ENCODE measurements at places on chromosomes 7 and 10. TPM values are rescaled to one million over a fixed set of nuclear protein-coding genes. Genes with fewer than 3 reads are reported as not detected.

DNA sequence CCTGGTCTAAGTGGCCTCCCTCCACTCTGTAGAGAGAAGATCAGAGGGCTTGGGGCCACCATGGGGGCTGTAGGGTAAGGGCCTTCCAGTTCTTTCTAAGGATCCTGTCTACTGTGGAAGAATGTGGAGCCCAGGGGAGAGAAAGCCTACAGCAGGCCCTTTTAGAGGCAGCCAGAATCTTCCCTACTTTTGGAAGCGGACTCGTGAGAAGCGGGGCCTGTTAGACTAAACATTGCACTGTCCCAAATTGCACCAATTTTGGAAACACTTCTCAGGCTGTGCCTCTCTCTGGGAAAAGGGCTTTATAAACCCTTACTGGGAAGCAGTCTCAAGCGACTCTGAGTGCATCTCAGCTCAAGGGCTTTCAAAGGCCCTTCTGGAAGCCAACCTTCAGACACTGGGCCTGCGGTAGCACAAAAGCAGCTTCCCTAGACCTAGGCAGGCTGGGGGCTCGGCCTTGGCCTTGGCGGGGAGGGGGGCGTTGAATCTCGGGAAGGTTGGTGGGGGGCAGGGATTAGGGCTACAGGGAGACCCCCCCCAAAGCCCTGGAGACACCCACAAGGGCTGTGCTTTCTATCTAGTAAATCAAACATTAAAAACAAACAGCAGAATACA lies 298.1 kb downstream of the GFRA1 start:
- no peaks in the 10 kb centered on the region for H3K4me1 ChIP-seq
- H3K27ac ChIP-seq: no peak overlapping the region
- DNase-seq: no peak
- no peak overlapping the region for H3K4me3 ChIP-seq
- H3K36me3 ChIP-seq: no peaks in the 10 kb centered on the region
- no peaks in the 10 kb centered on the region for H3K27me3 ChIP-seq

DNA sequence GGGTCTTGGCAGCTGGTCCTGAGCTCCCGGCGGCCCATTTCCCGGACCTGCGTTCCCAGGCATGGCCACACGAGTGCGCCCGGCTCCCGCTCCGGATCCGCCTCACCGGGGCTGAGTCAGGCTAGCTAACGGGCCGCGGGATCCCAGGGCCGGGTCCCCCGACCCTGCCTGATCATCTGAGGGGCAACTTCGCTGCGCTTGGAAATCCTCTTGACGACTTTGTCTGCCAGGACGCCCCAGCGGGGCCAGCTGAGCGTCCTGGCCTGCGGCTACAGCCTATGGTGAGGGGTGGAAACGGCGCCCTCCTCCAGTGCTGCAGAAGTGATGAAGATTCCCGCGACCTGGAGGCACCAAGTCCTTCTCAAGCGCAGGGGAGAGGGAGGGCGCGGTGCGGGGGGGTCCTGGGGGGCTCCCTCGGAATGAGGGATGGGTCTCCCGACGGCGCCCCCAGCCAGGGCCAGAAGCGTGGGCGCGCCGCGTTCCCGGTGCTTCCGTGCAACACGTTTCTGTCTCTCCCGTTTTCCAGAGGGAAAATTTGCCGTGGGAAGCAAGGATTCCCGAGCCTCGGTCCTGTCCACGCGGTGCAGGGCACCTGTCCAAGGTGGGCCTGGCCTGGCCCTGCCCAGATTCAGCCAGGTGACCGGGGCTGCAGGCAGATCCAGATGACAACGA lies 212.4 kb downstream of the CCSER2 start:
- H3K36me3 ChIP-seq: no peaks in the 10 kb centered on the region
- H3K27me3 ChIP-seq: peaks cover 16% of the 10 kb centered on the region
- peaks cover 10% of the 10 kb centered on the region for H3K4me1 ChIP-seq

- no peak overlapping the region for H3K27ac ChIP-seq
- no peak for DNase-seq
- no peaks in the 10 kb centered on the region for H3K4me1 ChIP-seq
- H3K4me3 ChIP-seq: no peak overlapping the region
- H3K27me3 ChIP-seq: peaks cover 4% of the 10 kb centered on the region
Measured at GRCh38 chr7:111728635-111728995, 166.3 kb upstream of the IMMP2L start.

DNA sequence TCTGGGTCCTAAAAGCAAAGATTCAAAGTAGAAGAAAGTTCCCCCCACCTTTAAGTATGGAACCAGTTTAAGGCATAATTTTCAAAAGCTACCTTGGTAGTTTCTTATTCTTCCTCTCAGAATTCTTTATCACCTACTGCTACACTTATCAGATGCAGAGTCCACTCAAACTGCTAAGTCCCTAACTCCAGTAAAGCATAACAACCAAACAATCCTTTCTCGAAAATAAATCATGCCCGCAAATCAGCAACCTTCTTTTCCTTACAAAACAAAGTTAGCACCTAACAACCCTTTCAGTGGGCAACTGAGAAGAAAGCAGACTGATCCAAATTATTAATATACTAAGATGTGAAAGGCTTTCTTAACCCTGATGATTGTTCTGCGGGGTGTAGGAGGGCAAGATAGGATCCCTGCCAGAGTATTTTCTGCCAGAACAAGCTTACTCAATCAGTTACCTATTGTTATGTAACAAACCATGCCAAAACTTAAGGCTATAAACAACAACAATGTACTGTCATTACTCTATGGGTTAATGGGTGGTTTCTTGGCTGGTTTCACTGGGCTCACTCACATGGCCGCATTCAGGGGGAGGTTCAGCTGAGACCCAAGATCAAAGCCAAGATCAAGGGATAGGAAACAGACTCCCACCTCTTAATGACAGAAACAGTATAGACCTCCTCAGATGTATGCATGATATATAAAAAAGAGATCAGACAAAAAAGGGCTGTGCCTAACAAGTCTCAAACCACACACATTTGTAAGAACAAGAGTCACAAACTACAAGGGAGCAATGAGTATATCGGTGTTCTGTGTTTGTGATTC lies 42.0 kb downstream of the CCDC6 start:
- H3K4me1 ChIP-seq: peaks cover 11% of the 10 kb centered on the region
- H3K36me3 ChIP-seq: peaks cover 10% of the 10 kb centered on the region
- no peaks in the 10 kb centered on the region for H3K27me3 ChIP-seq
- no peak for DNase-seq
- no peak overlapping the region for H3K27ac ChIP-seq
- no peak overlapping the region for H3K4me3 ChIP-seq

PALS2 gene
- 13.2 TPM for total RNA-seq

BEND7 gene
- total RNA-seq: not detected

GRCh38 chr7:26815426-26815825 lies 49.0 kb downstream of the SKAP2 start:
- H3K36me3 ChIP-seq: no peaks in the 10 kb centered on the region
- no peak overlapping the region for H3K27ac ChIP-seq
- H3K4me3 ChIP-seq: no peak overlapping the region
- peaks cover 3% of the 10 kb centered on the region for H3K27me3 ChIP-seq

DNA sequence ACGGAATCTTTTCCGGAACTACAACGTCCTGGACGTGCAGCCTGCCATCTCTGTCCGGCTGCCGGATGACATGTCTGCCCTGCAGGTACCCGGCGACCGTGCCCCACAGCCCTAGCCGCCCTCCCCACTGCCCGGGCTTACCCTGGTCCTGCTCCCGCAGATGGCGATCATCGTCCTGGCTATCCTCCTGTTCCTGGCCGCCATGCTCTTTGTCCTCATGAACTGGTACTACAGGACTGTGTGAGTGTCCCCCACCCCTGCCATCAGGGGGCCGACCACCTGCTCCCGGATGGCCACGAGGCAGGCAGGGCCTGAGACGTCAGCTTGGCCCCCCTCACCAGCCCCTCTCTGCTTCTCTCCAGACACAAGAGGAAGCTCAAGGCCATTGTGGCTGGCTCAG lies 38.0 kb upstream of the VSIR start:
- no peak overlapping the region for H3K27ac ChIP-seq
- H3K36me3 ChIP-seq: no peaks in the 10 kb centered on the region
- H3K4me1 ChIP-seq: no peaks in the 10 kb centered on the region
- H3K4me3 ChIP-seq: no peak overlapping the region
- DNase-seq: no peak
- H3K27me3 ChIP-seq: peaks cover 1% of the 10 kb centered on the region

FOXI2 gene
- total RNA-seq: not detected

GRCh38 chr7:134016223-134016941 lies 110.8 kb upstream of the LRGUK start:
- no peak for DNase-seq
- peaks cover 2% of the 10 kb centered on the region for H3K4me1 ChIP-seq
- no peak overlapping the region for H3K27ac ChIP-seq
- H3K4me3 ChIP-seq: no peak overlapping the region
- no peaks in the 10 kb centered on the region for H3K27me3 ChIP-seq

CBLL1 gene
- total RNA-seq: 50.5 TPM

OPALIN gene
- not detected for total RNA-seq

FOXP2 gene
- total RNA-seq: not detected

DNA sequence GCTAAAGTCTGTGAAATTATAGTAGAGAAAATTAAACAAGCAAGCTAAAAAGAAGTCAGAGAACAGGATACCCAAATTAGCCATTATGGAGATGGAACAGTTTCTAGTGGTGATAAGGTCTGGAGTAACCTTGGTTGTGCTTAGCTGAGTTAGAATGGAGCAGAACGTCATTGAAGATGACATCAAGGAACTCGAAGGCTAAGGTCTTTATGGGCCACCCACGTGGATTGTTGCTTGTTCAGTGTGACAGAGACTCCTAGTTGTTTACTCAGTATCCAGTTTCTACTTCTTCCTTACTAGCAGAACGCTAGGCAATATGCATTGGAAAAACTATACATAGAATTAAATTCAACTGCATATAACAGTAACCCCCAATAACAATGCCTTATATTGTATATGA lies 39.7 kb downstream of the AHCYL2 start:
- H3K4me1 ChIP-seq: peaks cover 7% of the 10 kb centered on the region
- H3K27me3 ChIP-seq: no peaks in the 10 kb centered on the region
- DNase-seq: no peak
- H3K36me3 ChIP-seq: no peaks in the 10 kb centered on the region
- no peak overlapping the region for H3K27ac ChIP-seq
- no peak overlapping the region for H3K4me3 ChIP-seq

- no peak overlapping the region for H3K27ac ChIP-seq
- H3K36me3 ChIP-seq: no peaks in the 10 kb centered on the region
- no peak for DNase-seq
- no peaks in the 10 kb centered on the region for H3K4me1 ChIP-seq
- no peaks in the 10 kb centered on the region for H3K27me3 ChIP-seq
Measured at GRCh38 chr7:28573059-28573553, 160.8 kb downstream of the CREB5 start.

DNA sequence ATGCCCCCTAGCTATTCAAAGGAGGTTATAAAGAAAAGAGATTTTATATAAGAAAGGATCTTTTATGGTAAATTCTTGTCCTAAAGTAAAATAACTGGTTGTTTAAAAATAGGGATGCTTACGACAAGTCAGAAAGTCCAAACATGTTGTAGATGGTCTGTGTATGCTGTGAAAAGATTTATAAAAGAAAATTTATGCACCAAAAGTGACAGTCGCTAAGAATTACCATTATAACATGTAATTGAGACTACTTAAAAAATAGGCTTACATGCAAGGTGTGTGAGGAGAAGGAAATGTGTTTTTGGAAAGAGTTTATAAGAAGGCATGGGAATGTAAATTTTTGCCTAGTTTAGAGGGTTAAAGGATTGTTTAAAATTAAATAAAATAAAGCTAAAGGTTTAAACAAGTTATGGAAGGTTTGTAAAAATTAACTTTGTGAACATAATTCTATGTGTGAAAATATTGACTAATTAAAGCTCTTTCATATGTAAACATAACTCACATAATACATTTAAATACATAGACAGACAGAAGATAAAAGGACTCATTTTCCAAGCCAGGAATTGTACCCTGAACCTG lies 118.5 kb downstream of the LYZL1 start:
- no peak overlapping the region for H3K4me3 ChIP-seq
- H3K4me1 ChIP-seq: peaks cover 19% of the 10 kb centered on the region
- no peak for DNase-seq
- H3K27ac ChIP-seq: no peak overlapping the region
- H3K36me3 ChIP-seq: no peaks in the 10 kb centered on the region

- H3K27ac ChIP-seq: no peak overlapping the region
- H3K27me3 ChIP-seq: no peaks in the 10 kb centered on the region
- DNase-seq: no peak
- no peaks in the 10 kb centered on the region for H3K4me1 ChIP-seq
Measured at GRCh38 chr10:53403688-53404087, 631.1 kb upstream of the MBL2 start.

DNA sequence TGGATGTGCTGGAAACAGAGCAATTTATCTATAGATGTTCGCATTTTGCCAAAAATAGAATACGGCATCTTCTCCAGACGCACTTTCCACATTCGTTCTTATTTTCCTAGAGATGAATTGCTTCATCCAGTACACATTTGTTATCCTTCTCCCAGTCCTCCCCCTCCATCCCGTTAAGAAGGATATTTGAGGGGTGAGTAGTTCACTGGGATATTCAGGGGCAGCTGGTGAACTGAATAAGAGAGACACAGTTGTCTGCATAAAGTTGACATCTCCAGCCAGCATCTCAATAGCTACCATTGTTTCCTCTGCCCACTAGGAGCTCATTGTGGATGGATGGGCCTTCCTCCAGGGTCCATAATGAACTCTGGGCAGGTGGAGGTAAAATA lies 456.8 kb upstream of the NRP1 start:
- no peaks in the 10 kb centered on the region for H3K27me3 ChIP-seq
- no peak overlapping the region for H3K27ac ChIP-seq
- no peaks in the 10 kb centered on the region for H3K4me1 ChIP-seq
- no peaks in the 10 kb centered on the region for H3K36me3 ChIP-seq
- H3K4me3 ChIP-seq: no peak overlapping the region

GRCh38 chr10:30494558-30494957 lies 60.6 kb downstream of the MAP3K8 start:
- H3K27me3 ChIP-seq: peaks cover 6% of the 10 kb centered on the region
- H3K4me1 ChIP-seq: peaks cover 71% of the 10 kb centered on the region
- no peak overlapping the region for H3K4me3 ChIP-seq
- H3K36me3 ChIP-seq: peaks cover 5% of the 10 kb centered on the region
- H3K27ac ChIP-seq: no peak overlapping the region

DNA sequence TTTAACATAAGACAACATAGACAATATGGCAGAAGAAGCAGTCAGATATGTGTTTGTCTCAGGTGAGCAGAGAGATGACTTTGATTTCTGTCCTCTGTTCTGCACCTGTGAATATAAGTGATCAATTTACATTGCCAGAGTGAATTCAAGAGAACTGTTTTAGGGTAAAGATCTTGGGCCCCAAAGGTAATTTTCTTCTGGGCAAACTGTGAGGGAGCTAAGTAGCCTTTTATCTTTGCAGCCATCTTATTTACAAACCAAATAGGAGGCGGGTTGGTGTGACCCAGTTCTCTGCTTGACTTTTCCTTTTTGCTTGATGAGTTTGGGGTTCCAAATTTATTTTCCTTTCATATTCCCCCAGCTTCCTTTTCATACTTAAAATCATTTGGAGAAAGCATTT lies 118.2 kb downstream of the ANKRD26 start:
- no peaks in the 10 kb centered on the region for H3K36me3 ChIP-seq
- no peaks in the 10 kb centered on the region for H3K27me3 ChIP-seq
- H3K4me1 ChIP-seq: no peaks in the 10 kb centered on the region
- H3K4me3 ChIP-seq: no peak overlapping the region
- no peak overlapping the region for H3K27ac ChIP-seq
- no peak for DNase-seq

GRCh38 chr10:86079088-86079487 lies 287.5 kb downstream of the GRID1 start:
- DNase-seq: peak; percentile 18
- no peak overlapping the region for H3K27ac ChIP-seq
- peaks cover 2% of the 10 kb centered on the region for H3K4me1 ChIP-seq
- no peak overlapping the region for H3K4me3 ChIP-seq
- H3K27me3 ChIP-seq: peaks cover 7% of the 10 kb centered on the region

AASS gene
- total RNA-seq: 0.81 TPM

- no peaks in the 10 kb centered on the region for H3K27me3 ChIP-seq
- H3K4me1 ChIP-seq: peaks cover 22% of the 10 kb centered on the region
Measured at GRCh38 chr10:63573068-63573697, 52.0 kb downstream of the REEP3 start.

- no peak for DNase-seq
- no peak overlapping the region for H3K4me3 ChIP-seq
- no peaks in the 10 kb centered on the region for H3K4me1 ChIP-seq
Measured at GRCh38 chr10:97149079-97149531, 36.7 kb downstream of the SLIT1 start.

GDF10 gene
- total RNA-seq: not detected
